ENCODE measurements at places on chromosomes 5 and 9.

DNA sequence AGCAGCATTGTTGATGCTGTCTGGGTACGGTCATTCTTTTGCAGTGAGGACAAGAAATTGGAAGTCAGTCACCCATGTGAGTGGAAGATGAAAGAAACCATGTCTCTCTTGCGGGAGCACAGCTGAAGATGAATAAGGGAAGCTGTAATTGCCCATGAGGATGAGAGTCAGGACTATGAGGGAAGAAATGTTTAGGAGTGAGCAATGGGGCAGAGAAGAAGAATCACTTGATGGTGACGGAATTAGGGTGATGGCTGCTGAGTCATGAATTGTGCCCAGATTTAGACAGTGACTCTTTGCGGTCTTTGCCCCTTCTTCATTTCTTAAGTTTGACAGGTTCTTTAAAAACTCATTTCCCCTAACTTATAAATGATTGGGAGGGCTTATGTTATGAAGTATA lies 183.3 kb downstream of the MAST4 start:
- no peak for DNase-seq

DNA sequence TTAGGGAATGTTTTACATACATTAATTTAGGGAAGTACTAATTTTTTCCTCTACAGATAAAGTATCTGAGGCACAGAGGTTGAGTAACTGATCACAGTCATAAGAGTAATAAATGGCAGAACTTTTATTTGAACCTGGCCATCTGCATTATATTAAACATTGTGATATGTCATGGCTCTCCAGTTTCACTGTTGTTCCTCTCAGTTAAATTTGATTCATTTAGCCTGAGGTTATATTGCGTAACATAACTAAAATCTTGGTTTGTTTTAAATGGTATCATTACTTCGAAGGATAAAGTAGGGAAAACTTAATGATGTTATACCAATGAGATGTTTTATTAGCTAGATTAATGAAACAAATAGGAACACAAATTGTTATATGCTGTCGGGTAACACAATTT lies 284.4 kb downstream of the KDM4C start:
- DNase-seq = no peak

DNA sequence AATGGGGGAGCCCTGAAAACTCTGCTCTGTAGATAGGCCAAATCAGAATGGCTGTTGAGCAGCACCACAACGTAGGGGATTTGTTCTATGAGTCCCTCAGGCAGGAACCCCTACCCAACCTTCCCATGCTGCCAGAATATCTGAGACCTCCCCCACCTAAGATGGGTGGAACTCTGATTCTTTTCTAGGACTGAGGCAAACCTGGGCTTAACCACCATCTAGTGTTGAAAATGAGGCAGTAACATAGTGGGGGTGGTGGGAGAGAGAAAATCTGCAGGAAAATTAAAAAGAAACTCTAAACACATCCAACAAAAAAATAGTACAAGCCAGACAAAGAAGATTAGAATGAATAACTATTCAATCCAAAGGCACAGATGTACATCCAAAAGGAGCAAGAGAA lies 228.4 kb downstream of the ATPSCKMT start:
- DNase-seq = no peak

DNA sequence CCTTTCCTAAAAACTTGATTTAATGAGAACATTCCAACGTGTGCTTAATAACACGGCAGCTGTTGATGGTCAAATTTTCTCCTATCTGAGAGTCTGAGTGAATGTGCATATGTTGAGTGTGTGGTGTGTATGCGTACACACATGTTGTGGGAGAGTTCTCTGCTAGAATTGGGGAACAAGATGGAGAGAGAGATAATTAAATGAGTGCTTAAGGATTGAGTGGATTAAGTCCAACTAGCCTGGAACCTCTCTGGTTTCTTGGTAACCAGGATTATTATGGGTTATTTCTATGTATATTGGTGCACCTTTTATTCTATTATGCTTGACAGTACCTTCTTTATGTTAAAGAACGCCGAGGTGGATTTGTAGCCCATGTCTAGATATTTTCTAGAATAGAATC lies 36.4 kb upstream of the TNFAIP8 start:
- DNase-seq = no peak

DNA sequence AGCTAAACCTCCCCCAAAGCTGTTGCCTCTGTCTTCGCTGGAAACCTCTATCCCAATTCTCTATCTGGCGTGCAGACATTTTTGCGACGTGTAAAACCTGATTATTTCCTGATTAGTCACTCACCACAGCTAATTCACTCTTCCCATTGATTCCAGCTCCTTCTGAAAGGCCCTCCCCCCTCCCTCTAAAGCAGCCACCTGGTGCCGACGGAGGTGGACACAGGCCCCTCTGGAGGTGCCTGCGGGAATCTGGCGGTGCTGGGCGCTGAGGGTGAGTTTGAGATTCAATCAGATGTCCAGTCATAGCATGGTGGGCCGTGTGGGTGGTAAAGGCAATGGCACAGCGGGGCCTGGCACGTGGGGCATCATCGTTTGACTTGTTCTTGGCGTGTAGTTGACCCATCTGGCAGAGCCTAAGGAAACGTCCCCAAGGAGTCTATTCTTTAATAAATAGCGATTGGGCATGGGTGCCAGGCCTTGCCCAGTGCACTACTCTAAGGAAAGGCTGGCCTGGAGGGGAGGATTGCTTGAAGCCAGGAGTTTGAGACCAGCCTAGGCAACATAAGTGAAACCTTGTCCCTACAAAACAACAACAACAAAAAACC lies 271.1 kb upstream of the MVB12B start:
- DNase-seq = no peak

DNA sequence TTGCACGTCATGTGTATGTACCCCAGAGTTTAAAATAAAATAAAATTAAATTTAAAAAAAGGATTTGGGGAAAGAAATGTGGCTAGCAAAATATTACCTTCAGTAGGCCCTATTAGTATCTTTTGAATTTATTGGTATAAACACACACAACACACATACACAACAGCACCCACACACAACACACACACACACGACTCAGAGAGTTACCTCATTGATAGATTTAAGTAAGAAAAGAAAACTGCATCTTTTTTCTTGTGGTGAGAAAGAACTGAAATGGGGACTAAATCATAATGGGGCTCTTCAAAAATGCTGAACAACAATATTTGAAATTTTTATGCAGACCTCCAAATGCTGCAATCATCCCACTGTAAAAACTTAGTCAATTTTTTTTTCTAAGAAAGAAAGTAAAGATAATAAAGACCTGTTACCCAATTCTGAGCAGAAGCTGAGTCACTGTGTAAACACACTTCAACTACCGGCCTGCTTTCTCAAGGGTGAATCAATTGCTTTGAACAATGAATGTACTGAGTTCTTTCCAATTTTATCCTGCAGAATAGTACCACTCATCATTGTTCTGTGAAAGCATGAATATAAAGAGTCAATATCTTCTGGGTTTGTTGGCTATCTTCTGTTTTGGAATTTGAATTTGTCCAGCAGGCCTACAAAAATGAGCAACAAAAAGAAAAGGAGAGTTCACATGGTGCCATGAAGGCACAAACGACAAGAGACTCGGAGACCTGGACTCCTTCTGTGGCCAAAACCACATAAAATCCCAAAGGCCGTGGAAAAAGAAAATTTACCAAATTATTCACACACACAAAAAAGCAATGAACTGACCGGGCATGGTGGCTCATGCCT lies 57.9 kb upstream of the CCNG1 start:
- DNase-seq = no peak

DNA sequence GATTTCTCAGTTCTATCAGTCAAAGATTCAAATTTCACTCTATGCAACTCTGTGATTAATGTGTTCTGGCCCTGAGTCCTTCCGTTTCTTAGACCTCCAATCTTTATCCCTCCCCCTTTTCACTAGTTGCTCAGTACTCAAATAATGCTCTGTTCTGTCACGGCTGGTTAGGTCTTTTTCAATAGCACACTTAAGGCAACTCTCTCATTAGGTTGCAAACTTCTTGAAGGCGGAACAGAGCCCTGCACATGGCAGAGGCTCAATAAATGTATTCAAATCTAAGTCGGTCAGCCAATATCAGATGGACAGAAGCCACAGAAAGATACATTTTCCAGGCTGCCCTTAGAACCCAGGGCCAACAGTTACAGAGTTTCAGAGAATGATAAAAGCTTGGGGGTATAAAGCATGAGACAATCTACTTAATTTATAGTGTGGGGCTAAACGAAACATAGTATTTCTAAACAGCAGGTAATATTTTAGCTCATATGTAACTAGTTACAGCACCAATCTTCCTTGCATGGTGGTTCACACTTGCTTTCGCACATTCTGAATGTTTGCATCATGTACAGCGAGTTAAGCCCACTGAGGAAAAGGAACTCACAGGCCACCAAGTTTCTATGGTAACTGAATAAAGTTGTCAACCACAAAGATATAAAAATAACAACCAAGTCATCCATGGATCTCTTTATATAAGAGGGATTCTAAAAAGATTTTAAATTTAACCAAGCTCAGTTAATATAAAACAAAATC lies 67.1 kb upstream of the GOLPH3 start:
- no peak for DNase-seq

- DNase-seq = no peak
Observed at GRCh38 chr9:110143485-110143884, 64.5 kb downstream of the C9orf152 start.

DNA sequence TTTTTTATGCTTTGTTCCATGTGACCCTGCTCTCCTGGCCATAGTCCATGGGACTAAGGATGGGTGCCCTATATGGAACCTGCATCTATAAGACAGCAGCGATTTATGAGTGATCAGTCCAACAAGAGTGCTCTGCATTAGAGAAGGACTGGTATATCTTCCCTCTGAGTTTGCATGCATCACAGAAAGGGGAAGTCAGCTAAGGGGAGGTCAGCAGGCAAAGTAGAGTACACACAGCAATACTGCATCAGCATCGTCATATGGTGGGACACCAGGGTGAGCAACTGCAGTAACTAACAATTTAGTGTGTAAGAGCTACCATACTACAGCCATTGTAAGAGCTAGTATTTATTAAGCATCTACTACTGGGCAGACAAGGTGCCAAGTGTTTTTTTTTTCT lies 311.3 kb downstream of the NDUFS4 start:
- no peak for DNase-seq

- no peak for DNase-seq
Observed at GRCh38 chr5:58108511-58108910, 351.4 kb downstream of the PLK2 start.

DNA sequence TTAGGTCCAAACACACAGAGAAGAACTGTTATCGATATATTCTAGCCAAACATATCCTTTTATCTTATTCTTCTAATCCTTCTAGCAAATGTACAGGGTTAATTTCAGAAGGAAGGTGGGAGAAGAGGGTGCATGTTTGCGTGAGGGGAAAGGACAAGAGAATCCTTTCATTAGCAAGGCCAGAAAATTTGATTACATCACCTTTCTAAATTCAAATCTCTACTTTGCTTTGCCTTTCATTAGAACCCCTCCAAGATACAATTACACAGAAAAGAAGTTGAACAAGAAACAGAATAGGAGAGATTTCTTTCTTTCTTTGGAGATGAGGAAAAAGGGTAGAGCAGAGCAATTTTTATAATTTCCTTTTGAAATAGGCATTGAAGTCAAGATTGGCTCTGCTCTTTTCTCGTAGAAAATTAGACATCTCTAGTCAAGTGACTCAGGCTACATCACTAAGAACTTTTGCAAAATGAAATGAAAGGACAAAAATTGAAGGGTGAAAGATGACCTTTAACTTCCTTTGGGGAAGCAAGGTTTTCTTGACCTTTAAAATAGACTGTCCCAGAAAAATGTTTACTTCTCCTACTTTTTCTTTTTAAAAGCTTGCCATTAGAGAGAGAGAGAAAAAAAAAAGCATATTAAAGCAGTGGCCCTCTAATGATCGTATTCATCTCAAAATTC lies 81.2 kb downstream of the TTLL11 start:
- no peak for DNase-seq

DNA sequence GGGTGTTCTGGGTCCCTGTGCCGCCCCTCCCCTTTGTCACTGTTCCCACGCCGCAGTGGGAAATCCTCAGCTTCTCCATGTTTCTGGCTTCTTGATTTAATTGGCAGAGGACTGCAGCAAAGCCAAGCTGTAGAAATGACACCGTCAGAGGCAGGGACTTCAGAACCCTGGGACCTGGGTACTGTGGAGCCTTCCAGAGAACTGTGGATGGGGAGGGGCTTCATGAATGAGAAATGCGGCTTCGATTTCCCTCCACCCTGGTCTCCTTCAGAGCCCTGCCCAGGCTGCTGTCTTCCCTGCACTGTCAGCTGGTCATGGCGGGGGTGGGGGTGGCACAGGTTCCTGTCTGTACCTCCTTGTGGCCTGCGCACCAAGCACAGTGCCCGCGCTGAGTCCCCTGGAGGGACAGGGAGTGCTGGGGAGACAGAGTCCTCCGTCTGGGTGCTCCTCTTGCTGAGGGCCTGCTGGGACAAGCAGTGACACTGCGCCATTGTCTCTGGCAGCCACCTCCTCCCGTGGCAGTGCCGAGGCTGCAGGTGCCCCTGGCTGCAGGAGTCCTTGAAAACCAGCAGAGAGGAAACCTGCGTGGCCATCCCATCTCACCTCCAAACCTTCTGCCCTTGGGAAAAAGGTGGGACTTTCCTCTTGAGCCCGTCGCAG lies 47.2 kb downstream of the COL5A1 start:
- no peak for DNase-seq

- DNase-seq = peak; percentile 8
Observed at GRCh38 chr9:124779368-124780059, 2.6 kb downstream of the OLFML2A start.

GRCh38 chr5:39255406-39255805 lies 36.0 kb upstream of the FYB1 start:
- DNase-seq = no peak

GRCh38 chr5:73327908-73328455 lies 120.6 kb downstream of the FOXD1 start:
- DNase-seq = no peak

DNA sequence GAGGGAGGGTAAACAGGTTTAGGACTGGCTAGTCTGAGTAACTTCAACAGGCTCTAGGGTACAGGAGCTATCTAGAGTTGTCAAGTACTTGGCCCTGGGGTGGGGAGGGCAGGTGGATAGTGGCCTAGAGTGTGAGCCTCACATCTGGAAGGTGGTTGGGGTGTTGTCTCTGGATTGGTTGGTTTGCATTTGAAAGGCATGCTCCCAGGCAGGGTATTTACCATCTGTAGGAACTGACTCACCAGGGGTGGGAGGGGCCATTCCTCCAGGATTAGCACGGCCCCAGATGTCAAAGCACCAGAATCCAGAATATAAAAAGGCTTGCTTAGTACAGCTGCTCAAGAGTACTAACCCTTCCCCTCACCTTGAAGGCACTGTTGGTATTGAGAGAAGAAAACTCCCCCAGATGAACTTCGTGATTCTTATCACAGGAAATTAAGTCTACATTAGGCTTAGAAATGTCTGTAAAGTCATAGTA lies 193.3 kb downstream of the NTRK2 start:
- no peak for DNase-seq

GRCh38 chr9:23644326-23644725 lies 181.7 kb downstream of the ELAVL2 start:
- DNase-seq = no peak

DNA sequence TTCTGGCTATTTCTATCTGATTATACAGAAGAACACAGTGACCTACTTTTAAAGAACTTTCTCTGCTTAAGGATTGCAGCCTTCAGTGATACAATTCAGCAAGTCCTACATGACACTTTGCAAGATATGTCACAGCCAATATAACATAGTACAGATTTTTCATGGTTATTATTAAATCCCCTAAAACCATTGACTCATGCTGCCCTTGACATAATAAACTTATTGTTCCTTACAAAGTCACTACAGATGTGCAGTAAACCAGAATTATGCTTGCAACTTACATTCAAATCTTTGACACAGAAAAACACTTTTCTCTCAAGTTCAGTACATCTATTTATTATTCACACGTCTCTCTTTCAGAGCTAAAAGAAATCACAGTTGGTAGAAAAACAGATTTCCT lies 1136.3 kb upstream of the ACO1 start:
- DNase-seq = no peak

All from head of caudate nucleus (tissue), 42 donors.